ENCODE measurements at places on chromosomes 13 and 19. TPM values are rescaled to one million over a fixed set of nuclear protein-coding genes. Genes with fewer than 3 reads are reported as not detected.

DNA sequence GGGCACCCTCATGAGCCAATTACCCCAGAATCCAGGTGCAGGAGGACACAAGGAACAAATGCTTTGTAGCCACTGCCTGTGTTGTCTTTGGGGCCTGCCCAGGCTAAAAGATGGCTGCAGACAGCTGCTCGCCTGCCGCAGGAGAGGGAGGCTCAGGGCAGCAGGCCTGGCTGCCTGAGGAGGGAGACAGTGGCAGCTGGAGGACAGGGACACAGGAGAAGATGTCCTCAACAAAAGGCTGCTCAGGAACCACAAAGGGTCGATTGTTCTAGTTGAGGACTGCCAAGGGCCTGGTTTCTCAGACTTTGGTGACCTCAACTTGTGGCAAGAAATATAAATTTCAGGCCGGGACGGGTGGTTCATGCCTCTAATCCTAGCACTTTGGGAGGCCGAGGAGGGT, 7.6 kb downstream of the SIRT2 start:
- DNase-seq, result no peak

GRCh38 chr13:110811771-110812120, 98.2 kb downstream of the ING1 start:
- no peak for DNase-seq

GRCh38 chr13:113668491-113668971, 1.5 kb downstream of the GRK1 start:
- no peak for DNase-seq

GRCh38 chr13:33606692-33607091, 211.3 kb upstream of the RFC3 start:
- no peak for DNase-seq

DNA sequence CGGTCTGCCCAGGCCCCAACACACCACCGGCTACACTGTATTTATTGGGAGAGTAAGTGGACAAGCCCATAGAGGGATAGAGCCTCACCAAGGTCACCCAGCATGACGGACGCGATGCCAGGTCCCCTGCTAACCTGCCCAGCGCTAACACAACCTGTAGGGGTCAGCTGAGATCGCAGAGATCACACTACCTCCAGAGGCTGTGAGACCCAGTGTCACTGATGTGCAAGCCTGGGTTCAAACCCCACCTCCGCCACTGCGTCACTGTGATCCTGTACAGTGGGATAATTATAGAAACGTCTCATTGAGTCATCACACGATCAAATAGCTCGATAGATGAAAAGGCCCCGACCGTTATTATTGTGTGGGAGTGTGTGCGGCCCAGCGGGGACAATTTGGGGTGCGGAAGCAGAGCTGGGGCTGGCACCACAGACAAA, 10.6 kb upstream of the TLE2 start:
- DNase-seq, result no peak

DNA sequence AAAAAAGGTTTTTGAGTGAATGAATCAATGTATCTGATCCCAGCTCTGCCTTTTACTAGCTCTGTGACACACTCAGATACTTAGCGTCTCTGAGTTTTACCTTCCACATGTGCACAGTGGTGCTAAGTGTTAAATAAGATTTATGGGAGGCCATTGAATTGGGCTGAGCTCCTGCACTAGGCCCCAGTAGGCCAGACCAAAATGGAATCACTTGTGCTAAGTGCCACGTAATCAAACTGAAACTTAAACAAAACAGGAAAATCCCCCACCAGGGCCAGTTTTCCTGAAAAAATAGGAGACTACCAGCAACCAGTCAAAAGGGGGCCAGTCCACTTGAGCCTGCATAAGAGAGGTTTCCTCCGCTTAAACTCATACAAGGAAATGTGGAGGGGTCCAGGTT, 40.9 kb downstream of the GJA3 start:
- no peak for DNase-seq

DNA sequence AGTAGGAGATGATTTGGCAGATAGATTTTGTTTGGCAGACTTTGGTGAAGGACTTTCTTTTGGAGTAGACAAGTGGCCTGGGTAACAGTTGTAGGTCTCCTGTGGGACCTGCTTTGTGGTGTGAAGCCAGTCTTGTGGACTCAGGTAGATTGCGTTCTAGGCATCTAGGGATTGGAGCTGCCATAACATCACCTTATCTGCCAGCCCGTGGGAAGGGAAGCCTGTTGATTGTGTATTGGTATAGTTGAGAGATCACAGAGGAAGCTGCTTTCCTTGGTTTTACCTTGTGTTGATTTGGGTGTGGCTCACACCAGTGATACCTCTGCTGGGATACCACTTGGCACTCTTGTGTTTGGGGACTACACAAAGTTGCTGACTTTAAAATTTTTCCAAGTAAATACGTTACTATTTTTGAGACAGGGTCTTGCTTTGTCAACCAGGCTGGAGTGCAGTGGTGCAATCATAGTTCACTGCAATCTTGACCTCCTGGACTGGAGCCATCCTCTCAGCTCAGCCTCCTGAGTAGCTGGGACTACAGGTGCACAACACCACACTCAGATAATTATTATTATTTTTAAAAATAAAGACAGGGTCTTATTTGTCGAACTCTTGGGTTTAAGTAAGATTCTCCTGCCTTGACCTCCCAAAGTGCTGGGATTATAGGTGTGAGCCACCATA, 7.8 kb downstream of the HNRNPM start:
- no peak for DNase-seq

DNA sequence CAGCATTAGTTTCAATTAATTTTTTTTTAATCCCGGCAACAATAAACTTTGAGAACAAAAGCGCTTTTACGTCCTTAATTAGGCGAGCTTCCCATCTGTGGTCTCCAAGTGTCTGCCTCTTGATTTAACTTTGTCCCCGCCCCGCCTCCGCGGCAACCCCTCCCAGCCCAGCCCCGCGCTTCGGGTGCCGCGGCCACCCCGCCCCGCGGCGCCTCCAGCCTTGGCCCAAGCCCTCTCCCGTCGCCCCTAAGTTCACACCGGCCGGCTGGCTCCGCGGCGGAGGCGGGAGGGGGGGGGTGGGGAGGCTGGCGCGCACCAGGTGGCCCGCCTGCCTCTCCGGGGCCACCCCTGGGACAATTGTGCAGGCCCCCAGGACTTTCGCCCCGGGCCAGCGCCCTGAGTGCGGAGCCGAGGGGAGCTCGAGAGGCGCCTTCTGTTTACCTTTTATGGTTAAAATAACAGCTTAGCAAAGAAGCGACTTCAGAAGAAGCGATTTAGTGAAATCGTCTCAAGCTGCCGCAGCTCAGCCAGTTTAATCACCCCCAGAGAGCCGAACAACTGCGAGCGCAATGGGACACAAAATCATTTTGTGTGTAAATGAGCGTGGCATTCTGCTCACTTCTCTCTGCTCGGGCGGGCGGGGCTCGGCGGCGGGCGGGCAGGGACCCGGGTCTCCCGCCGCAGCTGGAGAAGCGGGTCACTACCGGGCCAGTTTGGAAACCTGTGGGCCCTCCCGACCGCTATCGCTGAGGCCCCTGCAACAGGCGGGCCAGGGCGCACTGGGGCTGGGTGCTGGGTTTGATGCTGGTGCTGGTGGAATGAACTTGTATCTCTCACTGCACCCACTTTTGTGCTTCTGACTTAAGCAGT, 1.4 kb downstream of the KCTD15 start:
- DNase-seq, result no peak

DNA sequence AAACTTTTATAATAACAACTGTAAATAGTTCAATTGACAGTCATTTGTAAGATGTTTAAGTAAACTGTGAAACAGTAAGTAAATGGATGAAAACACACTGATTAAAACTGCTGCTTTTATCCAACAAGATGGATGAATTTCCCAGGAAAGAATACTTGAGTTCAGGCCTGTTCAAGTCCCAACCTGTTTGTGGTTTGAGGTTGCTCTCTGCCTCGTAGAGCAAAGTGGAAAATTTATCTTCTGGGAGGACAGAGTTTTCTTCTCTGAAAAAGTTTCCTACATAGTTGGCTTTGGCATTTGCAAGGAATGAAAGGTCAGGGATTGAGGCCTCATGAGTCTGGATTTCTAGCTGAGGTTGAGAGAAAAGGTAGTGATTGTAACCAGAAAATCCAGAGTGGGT, 15.2 kb upstream of the ZNF543 start:
- DNase-seq, result no peak

- no peak for DNase-seq
Observed at GRCh38 chr13:46575301-46575771, 22.4 kb downstream of the LRCH1 start.

GRCh38 chr13:46495651-46496050, 57.3 kb upstream of the LRCH1 start:
- DNase-seq, result no peak

DNA sequence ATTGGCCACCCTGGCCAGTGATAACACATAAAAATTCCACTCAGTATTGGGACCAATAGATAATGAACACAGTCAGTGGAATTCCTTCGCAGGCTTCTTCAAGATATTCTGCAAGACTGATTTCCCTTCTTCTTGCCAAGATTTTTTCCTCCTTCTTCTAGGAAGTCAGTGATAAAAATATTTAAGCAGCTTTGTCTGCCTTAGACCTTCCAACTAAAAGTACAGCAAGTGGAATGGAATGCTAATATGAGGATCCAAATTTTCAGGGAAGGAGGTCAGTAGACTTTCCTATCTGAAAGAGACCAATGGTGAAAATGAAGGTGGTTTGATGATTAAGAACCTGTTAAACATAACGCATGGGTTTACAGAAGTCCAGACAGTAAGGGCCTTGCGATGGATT, 9.6 kb downstream of the STARD13 start:
- no peak for DNase-seq

- no peak for DNase-seq
Observed at GRCh38 chr19:49327878-49328544, 3.0 kb upstream of the SLC6A16 start.

DNA sequence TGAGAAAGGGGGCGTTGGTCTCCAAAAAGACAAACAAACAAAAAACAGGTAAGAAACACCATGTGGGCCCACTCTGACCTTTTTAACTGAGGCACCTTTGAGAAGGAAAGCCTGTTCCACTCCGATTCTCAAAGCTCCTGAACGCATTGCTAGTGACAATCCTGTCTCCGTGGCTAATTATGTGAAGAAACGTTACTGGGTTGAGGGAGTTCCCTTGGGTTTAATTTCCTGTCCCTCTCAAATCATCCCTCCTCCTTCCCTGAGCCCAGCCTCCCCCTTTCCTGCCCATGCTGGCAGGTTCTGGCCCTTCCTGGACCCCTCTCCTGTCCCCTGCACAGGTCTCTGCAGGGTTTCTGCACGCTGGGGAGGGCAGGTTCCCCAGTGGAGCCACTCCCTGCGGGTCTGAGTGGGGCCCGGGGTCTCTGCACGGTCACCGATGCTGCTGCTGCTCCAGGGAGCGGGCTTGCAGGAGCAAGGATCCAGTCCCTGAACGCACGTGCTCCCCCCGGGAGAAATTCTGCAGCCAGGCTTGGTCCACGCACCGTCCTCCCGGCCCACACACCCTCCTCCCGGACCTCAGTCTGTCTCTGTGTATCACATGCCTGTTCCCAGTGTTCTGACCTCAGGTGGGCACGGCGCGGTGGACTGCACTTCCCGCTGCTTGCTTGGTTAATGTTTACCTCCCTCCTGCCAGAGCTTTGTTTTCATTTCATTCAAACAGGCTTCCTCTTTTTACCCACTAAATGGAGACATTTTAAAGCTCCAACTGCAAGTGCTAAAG, 76.4 kb upstream of the MCF2L start:
- no peak for DNase-seq

DNA sequence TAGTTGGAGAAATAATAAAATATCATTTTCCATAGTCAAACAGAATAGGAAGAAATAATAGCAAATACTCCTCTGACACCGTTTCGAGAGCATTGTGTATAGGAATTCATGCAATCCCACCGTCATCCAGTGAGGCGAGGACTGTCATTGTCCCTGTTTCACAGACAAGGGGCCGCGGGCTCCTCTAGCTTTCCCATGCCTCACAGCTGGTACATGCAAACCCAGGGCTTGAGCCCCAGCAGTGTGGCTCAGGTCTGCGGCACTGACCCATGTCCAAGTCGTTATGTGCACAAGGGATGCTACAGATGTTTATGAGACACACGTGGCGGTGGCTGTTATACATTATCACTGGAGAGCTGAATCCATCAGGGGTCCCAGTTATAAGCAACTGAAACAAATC, 18.5 kb upstream of the ATP11A start:
- no peak for DNase-seq

DNA sequence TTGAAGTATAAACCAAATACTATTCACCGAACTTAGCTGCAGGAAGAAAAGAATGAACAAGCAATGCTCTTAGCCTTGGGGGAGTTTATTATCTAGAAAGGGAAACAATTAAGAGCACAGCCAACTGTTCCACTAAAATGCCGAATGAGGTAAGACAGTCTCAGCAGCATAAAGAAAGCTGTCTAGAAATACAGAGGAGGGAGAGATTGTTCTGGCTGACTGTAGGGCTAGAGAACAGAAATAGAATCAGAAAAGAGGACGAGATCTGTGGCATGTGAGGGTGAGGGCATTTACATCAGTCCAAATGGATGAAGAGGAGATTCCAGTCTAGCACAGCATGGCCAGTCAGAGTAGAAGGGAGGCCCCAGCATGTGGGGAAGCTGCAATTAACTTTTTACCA, 56.8 kb upstream of the TNFRSF19 start:
- no peak for DNase-seq

Gene ZNF844
- 13.7 TPM for total RNA-seq

Gene CBLC
- not detected for total RNA-seq

Gene ZSCAN5C
- not detected for total RNA-seq

Gene JAK3
- total RNA-seq, result 1.1 TPM

Gene LILRA1
- 0.16 TPM for total RNA-seq

Gene USP12
- 67.4 TPM for total RNA-seq

Gene GSX1
- not detected for total RNA-seq

Gene DCAF15
- 10.1 TPM for total RNA-seq
